ENCODE measurements at places on chromosomes 11 and 22.

DNA sequence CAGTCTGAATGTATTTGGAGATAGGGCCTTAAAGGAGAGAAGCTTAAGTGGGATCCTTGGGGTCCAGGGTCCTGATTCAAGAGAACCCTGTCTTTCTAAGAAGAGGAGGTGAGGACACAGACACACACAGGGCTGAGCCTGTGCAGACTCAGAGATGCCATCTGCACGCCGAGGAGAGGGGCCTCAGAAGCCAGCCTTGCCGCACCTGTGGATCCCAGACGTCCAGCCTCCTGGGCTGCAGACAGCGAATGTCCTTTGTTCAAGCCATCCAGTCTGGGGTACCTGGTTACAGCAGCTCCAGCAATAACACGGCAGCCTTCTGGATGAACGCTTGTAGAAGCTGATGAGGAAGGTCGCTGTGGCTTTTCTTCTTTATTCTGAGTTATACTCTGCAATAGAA is 1086.1 kb downstream of the BRD1 start:
- DNase-seq, result no peak

GRCh38 chr11:119052163-119052814 is 4.7 kb downstream of the HYOU1 start:
- no peak for DNase-seq

GRCh38 chr11:31441296-31441695 is 68.1 kb downstream of the IMMP1L start:
- no peak for DNase-seq

GRCh38 chr11:83643115-83643514 is 356.9 kb upstream of the CCDC90B start:
- no peak for DNase-seq

DNA sequence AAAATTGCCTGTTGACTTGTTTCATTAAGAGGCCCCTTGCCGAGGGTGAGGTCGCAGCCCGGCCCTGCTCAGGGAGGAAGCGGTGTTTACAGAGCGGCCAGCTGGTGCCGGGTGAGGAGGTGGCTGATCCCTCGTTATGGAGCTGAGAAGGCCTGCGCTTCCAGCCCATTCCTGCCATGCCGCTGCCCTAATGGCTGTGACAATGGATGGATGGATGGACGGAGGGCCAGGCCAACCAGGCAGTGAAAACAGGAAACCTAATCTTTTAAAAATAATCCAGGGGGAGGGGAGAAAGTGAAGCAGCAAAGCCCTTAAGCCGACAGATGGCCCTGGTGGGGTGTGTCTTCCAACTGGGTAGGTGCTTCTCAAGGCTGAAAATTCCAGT is 38.5 kb downstream of the BCR start:
- no peak for DNase-seq

DNA sequence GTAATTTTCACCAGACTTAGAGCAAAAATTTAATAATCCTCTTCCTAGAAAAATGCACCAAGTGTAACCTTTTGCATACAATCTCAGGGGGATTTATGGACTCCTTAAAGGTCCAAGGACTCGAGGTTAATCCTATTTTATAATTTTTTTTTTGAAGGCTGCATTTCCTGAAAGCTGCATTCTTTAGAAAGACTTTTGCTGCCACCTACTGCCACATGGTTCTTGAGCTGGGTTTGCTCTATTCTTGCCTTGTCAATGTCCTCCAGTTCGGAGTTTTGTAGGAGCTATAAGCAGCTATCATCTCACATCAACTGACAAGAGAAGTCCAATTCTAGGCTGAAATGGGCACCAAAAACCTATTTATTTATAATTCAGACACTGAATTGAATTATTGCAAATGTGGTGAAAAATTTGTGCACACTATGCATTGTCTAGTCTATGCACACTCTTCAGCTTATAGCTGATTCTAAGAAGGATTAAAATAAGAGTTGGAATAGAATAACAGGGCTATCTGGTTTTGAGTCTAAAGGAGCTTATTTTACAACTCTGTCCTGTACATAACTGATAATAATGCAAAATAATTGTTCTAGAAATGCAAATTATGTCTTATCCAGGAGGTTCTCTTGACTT is 31.3 kb downstream of the TRAF6 start:
- no peak for DNase-seq

DNA sequence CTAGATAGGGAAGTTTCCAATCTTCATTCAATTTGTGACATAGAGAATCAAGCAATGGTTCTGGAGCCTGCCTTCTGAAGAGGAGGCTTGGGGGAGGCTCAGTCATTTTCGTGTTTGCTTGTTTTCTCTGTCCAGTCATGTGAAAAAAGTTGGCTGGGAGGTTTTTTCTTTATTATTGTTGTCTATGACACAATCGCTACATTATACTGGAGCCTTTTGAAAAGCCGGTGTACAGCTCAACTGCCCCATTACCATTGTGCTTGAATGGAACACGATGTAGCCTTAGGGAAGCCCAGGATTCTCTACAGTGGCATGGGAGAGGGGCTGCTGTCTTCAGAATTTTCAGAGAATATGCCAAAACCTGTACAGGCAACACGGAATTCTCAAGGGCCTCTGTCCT is 57.9 kb upstream of the NCAM1 start:
- DNase-seq, result no peak

DNA sequence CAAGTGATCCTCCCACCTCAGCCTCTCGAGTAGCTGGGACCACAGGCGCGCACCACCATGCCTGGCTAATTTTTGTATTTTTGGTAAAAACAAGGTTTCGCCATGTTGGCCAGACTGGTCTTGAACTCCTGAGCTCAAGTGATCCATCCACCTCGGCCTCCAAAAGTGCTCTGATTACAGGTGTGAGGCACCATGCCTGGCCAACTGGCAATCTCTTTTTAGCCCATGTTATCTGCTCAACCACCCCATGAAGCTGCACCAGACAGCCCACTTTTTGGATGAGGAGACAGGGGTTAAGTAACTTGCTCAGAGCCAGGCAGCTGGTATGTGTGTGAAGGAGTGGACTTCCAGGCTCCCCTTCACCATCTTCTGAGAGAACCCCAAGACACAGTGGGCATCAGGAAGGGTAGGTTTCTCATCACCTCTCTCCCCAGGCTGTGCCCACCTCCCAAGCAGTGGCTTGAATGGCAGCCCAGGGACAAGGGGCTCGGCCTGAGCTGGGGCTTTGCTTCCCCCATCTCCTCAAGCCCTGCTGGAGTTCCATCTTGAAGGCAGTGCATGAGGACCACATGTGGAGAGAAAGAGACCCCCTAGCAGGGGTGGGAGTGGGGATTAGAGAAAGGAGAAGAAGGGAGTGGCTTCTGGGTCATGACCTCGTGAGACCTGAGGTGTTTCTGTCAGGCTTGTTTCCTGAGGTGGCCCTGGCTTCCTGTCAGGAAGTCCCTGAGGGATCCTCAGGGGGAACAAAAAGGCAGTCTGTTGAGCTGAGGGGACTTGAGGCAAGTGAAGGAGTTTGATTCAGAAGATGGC is 87.5 kb upstream of the PARVA start:
- peak; percentile 23 for DNase-seq

GRCh38 chr11:61963016-61963281 is 4.5 kb downstream of the FTH1 start:
- peak; percentile 34 for DNase-seq

DNA sequence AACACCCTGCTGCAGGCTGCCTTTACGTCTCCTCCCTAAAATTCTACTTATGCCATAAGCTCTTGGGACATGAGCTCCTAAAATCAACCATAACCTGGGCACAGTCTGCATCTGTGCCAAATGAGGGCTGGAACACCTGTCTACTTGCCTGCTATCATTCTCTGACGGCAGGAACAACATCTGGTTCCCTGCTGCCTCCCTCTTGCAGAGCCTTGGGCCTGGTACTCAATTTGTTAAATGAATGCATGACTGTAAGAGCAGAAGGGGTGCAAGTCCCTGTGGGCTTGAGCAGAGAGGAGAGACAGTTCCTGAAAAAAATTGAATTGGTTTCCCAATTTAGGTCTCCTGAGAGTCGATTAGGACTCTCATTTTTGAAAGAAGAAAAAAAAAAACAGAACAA is 66.7 kb upstream of the CSNK2A3 start:
- no peak for DNase-seq

GRCh38 chr11:103703954-103704353 is 332.5 kb upstream of the DDI1 start:
- DNase-seq, result no peak

DNA sequence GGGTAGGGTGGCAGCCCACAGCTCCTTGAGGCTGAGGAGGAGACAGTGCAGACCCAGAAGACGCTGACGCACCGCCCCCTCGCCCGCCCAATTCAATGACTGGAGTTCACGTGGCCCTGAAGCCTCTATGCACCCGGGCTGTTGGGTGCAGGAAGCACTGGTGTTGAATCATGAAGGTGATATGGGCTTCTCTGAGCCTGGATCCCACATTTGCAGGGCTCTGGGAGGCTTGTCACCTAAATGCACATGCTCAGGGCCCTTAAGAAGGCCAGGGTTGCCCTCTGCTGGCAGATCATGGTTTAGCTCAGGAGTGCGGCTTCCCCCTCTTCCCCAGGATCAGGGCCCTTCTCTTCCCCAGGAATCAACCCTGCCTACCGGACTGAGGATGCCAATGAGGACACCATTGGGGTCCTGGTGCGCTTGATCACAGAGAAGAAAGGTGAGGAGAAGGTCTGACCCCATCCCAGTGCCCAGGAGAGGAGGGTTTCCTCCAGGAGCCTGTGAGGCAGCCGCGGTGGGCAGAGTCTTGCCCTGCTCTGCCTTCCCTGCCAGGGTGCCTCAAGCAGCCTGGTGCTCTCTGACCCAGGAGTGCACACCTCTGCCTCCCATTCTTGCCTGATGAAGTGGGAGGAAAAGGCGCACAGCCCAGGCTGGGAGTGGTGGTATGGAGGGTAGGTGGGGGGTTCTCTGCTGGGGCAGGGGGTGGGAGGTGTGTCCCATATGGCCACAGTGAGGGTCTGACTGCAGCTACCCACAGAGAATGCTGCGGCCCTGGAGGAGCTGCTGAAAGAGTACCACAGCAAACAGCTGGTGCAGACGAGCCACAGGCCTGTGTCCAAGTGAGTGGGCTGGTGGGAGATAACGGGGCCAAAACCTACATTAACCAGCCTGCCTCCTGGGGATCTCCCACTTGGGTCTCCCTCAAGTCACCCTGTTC is 17.5 kb downstream of the RELT start:
- peak; percentile 76 for DNase-seq

GRCh38 chr11:84165139-84165538 is 879.0 kb upstream of the CCDC90B start:
- no peak for DNase-seq

GRCh38 chr22:29154364-29155048 is 51.2 kb upstream of the EMID1 start:
- DNase-seq, result peak; percentile 85

DNA sequence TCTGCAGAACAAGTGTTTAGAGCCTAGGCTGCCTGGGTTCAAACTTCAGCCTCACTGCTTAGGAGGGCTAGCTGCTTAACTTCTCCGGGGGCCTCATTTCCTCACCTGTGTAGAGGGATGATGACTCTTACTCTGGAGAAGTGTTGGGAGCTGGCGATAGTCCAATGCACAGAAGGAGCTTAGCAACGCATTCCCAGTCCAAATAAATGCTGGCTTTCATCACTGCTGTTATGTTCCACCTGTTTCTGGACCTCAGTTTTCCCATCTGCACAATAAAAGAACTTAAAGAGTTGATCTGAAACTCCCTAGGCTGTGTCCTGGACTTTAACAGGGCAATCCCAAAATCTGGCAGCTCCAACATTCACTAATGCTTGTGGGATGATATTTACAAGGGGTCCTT is 337.8 kb downstream of the MIAT start:
- no peak for DNase-seq

DNA sequence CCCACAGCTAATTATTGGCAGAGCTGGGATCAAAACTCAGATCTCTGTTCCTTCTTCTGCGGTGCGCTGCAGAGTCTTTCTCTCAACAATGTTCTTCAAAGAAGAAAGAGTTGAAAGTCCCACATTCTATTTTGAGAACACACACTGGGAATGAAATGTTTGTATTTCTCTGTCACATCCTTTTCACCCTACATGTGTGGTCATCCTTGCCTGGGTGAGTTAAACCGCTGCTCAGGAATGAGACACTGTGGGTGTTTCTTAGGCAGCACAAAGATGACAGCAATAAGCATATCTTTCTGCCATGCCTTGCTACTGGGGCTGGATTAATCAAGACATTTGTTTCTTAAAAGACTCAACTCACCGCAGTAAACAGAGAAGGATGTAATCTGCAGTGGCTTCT is 222.6 kb downstream of the LARGE1 start:
- DNase-seq, result no peak

- no peak for DNase-seq
Observed at GRCh38 chr11:65802841-65803240, 16.0 kb downstream of the OVOL1 start.

- DNase-seq, result peak; percentile 4
Observed at GRCh38 chr11:119790476-119790875, 61.5 kb upstream of the NECTIN1 start.

GRCh38 chr11:63080682-63081081 is 63.3 kb downstream of the SLC22A24 start:
- no peak for DNase-seq

- DNase-seq, result no peak
Observed at GRCh38 chr11:13140873-13141655, 131.9 kb downstream of the RASSF10 start.

GRCh38 chr11:34583818-34584217 is 37.1 kb upstream of the EHF start:
- DNase-seq, result peak; percentile 62

- no peak for DNase-seq
Observed at GRCh38 chr11:81596704-81597103, 1137.0 kb downstream of the FAM181B start.

DNA sequence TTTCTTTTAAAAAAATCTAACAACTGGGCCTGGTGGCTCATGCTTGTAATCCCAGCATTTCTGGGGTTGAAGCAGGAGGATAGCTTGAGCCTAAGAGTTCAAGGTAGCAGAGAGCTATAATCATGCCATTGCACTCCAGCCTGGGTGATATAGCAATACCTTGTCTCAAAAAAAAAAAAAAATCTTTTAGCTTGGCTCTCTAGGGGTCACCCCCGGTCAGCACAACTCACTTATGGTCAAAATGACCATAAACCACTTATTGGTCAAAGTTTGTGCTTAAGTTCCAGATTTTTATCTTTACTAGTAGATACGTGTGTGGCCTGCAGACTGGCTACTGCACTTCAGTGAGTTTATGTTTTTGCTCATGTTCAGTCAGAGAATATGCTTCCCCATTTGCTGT is 6.3 kb upstream of the SPDYC start:
- peak; percentile 19 for DNase-seq

DNA sequence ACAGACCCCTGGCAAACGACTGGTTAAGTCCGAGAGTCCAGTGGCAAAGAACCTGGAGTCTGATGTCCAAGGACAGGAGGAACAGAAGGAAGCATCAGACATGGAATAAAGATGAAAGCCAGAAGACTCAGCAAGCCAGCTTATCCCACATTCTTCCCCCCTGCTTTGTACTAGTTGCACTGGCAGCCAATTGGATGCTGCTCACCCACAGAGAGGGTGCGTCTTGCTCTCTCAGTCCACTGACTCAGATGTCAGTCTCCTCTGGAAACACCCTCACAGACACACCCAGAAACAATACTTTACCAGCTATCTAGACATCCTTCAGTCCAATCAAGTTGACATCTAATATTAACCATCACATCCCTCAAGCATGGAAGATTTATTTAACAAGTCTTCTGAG is 1265.8 kb upstream of the CNTN5 start:
- DNase-seq, result no peak

- DNase-seq, result no peak
Observed at GRCh38 chr11:11016068-11016467, 158.2 kb upstream of the ZBED5 start.

Measured in right lobe of liver (tissue), 6 donors.